Amniotic epithelial cell (primary cell): ENCODE measurements at places on chromosomes 13 and 19.
A peak's percentile ranks its signal among the peaks of the same experiment; 100 is the strongest.

GRCh38 chr19:13847407-13848339, 29.3 kb upstream of the NANOS3 start:
- DNase-seq, result peak; percentile 87

DNA sequence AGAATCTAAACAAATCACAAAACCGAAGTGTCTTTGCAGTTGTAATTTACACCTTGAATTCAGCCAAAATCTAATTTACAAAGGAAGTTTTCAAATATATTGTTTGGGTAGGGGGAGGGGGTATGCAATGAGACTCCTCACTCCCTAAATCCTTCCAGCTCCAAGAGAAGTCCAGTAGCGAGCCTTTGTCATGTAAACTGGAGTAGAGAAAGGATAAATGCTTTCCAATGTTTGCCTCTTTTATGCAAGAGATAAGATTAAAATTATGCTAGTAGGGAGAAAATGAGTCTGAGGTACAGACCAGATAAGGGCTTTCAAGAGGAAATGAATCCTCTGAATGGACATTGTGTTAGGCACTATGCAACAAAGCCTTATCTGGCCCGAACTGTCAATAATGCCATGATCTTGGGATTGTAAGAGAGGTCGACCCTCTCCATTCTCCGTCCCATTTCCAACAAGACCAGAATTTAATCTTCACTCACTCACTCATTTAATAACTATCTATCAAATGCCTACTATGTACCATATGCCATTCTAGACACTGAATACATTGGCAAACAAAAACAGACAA, 199.2 kb downstream of the LACC1 start:
- DNase-seq, result no peak

GRCh38 chr13:102658660-102659059, 36.2 kb downstream of the METTL21C start:
- no peak for DNase-seq

DNA sequence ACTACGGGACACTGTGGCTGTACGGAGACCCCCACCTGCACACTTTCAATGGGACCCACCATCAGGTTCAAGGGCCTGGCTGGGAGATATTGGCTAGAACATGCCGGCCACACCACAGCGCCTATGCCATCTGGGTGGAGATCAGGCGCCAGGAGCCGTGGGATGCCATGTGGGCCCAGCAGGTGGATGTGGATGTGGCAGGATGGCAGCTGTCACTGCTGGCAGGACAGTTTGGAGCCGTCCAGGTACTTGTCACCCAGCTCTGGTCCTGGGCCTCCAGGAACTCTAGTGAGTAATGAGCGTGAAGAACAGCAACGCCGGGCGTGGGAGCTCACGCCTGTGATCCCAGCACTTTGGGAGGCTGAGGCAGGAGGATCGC, 15.7 kb upstream of the FXYD3 start:
- DNase-seq, result no peak

DNA sequence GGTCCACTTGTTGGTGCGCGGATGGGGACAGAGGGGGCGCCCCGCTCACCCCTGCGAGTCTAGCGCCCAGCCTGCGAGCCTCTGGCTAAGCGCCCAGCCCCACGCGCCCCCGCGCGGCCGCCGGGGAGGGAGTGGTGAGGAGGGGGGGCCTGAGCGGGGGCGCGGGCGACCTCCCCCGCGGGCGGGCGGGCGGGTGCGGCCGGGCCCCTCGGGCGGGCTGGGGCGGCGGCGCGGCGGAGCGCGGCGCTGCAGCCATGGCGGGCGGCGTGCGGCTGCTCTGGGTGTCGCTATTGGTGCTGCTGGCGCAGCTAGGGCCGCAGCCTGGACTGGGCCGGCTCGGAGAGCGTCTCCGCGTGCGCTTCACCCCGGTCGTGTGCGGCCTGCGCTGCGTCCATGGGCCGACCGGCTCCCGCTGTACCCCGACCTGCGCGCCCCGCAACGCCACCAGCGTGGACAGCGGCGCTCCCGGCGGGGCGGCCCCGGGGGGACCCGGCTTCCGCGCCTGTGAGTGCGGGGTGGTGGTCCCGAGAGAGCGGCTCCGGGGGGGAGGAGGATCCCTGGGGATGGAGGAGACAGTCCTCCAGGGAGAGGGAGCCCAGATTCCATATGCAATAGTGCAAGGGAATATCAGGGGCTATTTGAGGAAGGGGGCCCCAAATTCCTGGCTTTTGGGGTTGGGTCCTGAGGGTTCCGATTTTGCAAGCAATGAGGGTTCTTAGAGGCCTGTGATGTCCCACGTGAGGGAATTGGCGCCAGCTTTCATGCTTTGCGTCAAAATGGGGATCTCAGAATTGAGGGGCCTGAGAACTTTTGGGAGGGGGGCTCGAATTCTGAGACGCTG, at the start of gene LTBP4:
TSS of gene LTBP4 (plus strand) at position 236 of the 841 bp plus-strand sequence. CDS start at position 255, 19 bp downstream.
- no peak for DNase-seq

- DNase-seq, result peak; percentile 38
Measured at GRCh38 chr13:98507282-98507797, 69.6 kb downstream of the STK24 start.

- DNase-seq, result peak; percentile 24
Measured at GRCh38 chr13:27053210-27053884, 118.3 kb downstream of the USP12 start.

- no peak for DNase-seq
Measured at GRCh38 chr13:23673867-23674605, 103.8 kb downstream of the TNFRSF19 start.

DNA sequence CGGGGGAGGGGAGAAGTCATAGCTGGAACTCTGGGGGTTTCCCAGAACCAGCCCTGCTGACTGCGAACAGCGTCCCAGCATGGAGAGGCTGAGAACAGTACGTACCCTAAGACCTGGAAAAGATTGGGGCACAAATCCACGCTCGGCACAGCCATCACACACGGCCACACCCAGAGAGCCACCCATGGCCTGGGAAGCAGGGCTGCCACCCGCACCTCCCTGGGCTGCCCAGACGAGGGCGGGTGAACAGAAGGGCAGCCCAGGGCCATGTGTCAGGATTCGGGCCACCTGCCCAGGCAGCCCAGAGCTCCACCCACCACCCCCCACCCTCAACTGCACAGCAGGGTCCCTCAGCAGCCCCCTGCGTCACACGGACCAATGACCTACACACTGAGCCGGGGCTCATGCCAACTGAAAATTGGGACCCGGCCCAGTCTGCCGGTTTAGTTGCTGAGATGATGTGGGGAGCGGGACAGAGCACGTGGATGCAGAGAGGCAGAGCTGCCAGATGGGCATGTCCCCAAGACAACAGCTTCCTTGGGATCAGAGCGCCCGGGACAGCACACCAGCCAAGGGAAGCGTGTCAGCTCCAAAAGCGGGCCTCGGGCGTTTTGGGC, 8.5 kb downstream of the UBXN6 start:
- no peak for DNase-seq

GRCh38 chr19:40612831-40613689, 11.9 kb downstream of the LTBP4 start:
- DNase-seq, result peak; percentile 62
